Pancreas (tissue), 10 donors: ENCODE measurements at places on chromosomes 13 and 19. TPM values are rescaled to one million over a fixed set of nuclear protein-coding genes. Genes with fewer than 3 reads are reported as not detected.

GRCh38 chr13:48159401-48159800 lies 64.5 kb upstream of the MED4 start:
- no peak for DNase-seq

- no peak for DNase-seq
These were observed at the start of gene SBK2 for GRCh38 chr19:55536951-55537740. Gene SBK2 (minus strand): TSS chr19:55537133. CDS start chr19:55536294, 839 bp downstream.

DNA sequence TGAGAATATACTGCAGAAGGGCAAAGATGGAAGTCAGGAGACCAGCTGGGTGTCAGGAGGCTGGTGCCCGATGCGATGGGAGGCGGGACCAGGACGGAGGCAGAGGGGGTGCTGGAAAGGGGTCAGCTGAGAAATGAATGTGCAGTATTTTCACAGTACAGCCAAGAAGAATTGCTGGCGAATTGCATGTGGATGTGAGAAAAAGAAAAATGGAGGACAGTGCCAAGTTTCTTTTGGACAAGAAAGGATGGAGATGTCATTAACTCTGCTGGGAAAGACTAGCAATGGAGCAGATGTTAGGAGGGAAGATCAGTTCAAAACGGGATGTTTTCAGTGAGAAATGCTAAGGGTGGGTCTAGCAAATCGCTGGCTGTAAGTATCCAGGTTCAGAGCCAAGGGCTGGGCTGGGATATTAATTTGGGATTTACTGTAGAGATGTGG lies 7.0 kb downstream of the CRYL1 start:
- DNase-seq = no peak

- DNase-seq = no peak
These were observed 13.4 kb upstream of the WDR18 start for GRCh38 chr19:970695-971094.

GRCh38 chr19:3163230-3163886 lies 15.2 kb upstream of the S1PR4 start:
- DNase-seq = peak; percentile 38

- no peak for DNase-seq
These were observed 51.3 kb downstream of the COL4A2 start for GRCh38 chr13:110358381-110358780.

DNA sequence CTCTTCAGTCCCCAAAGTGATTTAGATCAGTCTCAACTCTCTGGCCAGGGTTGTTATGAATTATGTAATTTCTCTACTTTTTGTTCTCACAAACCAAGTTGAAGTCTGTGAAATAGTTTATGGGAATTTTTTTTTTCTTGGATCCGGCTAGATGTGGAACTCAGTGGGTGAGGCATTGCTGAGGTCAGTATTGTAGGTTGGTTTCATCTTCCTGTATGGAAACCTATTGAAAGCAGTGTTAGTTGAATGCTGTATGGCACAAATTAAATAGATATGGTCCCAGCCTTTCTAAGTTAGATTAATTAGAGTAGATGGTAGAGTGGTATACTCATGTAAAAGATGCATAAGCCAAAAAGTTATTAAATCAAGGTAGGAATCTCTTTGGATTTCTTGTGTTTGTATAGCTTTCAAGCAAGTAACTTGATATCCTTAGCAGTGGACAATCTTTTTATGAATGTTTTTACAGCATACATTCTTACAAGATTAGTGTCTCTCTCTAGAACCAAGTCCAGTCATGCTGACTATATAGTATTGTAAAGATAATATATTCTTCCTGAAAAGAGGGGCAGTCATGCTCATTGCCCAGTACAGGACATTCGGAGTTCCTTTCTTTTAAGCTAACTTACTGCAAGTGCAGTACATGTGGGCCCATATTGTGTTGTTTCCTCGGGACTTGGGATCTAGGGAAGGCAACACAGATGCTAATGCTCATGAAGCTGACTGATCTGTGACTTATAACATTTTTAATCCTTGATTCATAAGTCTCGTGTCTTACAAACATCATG lies 2541.1 kb downstream of the PCDH9 start:
- DNase-seq = no peak

ZNF440 gene
- 7.0 TPM for total RNA-seq

TEX29 gene
- not detected for total RNA-seq
